Panc1 (cell line): ENCODE measurements at places on chromosomes 5 and 9.
A peak's percentile ranks its signal among the peaks of the same experiment; 100 is the strongest.

DNA sequence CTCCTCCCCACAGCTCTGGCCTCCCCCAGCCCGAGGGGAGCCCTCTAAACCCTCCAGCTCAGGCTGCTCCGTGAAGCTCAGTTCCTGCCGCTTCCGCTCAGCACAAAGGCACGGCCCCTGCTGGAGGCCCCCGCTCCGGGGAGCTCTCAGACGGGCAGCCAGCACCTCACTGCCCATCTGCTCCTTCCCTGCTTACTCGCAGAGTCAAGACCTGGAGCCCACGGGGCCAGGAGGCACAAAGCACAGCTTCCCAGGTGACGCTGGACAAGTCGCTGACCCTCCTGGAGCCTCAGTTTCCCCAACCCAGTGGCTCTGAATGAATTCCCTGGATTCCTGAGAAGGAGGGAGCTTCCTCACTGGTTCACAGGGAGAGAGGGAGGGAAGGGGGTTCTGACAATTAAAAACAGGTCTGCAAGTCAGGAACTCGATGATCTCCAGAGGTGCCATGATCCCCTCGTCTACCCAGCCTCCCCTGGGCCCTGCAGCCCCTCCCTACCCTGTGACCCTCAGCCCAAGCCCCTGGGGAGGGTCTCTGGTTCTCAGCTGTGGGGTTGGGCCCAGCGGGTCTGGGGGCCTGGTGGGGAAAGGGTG, 36.2 kb downstream of the VAV2 start:
- no peaks in the 10 kb centered on the region for H3K36me3 ChIP-seq
- H3K27me3 ChIP-seq = no peaks in the 10 kb centered on the region
- H3K4me3 ChIP-seq = peak overlapping the region; percentile 36
- peaks cover 21% of the 10 kb centered on the region for H3K4me1 ChIP-seq
- no peak for DNase-seq
- peak overlapping the region; percentile 86 for H3K27ac ChIP-seq

- H3K4me3 ChIP-seq = peak overlapping the region; percentile 57
- H3K27ac ChIP-seq = 0 out of 2 replicates have a peak overlapping the region, but pooled peaks have one; percentile 54
- no peak for DNase-seq
- H3K36me3 ChIP-seq = no peaks in the 10 kb centered on the region; the same call in 1 of the 2 replicates
- peaks cover 3% of the 10 kb centered on the region; the same call in 1 of the 2 replicates for H3K4me1 ChIP-seq
- no peaks in the 10 kb centered on the region for H3K27me3 ChIP-seq
Observed at GRCh38 chr9:137589441-137590122, 730 bp downstream of the ZMYND19 start.

- H3K4me1 ChIP-seq = no peaks in the 10 kb centered on the region
- H3K27me3 ChIP-seq = no peaks in the 10 kb centered on the region
- no peaks in the 10 kb centered on the region; the same call in 1 of the 2 replicates for H3K36me3 ChIP-seq
- no peak overlapping the region for H3K4me3 ChIP-seq
Observed at GRCh38 chr9:85995599-85995998, 54.7 kb downstream of the NAA35 start.

- H3K4me3 ChIP-seq = no peak overlapping the region
- H3K27me3 ChIP-seq = no peaks in the 10 kb centered on the region
Observed at GRCh38 chr5:71949772-71950171, 157.5 kb upstream of the MAP1B start.

- H3K27ac ChIP-seq = no peak overlapping the region
- no peaks in the 10 kb centered on the region for H3K27me3 ChIP-seq
- no peak overlapping the region for H3K4me3 ChIP-seq
- H3K36me3 ChIP-seq = no peaks in the 10 kb centered on the region
- no peak for DNase-seq
- H3K4me1 ChIP-seq = no peaks in the 10 kb centered on the region
Observed at GRCh38 chr9:122403381-122404000, 32.7 kb downstream of the PTGS1 start.
